Thyroid gland (tissue), 4 donors: ENCODE measurements at places on chromosomes 2 and 18. TPM values are rescaled to one million over a fixed set of nuclear protein-coding genes. Genes with fewer than 3 reads are reported as not detected.
A peak's percentile ranks its signal among the peaks of the same experiment; 100 is the strongest.

DNA sequence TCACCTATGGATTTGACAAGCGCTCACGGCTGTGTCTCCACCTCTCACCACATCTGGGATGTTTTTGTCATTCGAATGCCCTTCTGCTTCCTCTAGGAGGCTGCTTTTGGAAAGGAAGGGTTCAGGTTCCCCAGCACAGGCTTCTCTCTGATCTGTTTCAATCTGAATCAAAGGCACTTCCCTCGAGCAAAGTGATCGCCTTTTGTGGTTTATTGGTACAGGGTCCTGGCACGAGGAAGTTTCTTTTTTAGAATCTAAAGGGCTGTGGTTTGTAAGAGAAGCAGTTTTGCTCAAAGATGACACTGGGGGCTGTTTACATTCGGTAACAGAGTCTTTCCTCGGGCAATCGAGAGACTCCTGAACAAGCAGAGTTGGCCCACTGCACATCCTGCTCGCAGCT lies 145.0 kb downstream of the DAW1 start:
- H3K27me3 ChIP-seq, result no peaks in the 10 kb centered on the region
- H3K4me3 ChIP-seq, result no peak overlapping the region
- no peak for DNase-seq
- no peaks in the 10 kb centered on the region for H3K36me3 ChIP-seq
- no peak overlapping the region for H3K27ac ChIP-seq

DNA sequence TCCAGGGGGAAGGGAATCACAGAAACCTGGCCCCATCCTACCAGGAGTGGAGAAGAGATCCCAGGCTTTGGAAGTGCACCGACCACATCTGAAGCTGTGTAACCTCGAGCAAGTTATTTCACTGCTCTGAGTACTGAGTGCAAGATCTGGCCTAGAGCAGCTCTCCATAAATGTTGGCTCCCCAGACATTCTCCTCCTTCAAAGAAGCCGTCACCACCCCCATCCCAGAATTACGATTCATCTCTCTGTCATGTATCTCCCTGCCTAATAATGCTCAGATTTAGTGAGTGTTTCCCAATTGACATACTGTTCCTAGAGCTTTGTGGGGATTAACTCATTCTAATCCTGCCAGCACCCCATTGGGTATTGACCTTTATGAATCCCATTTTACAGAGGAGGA lies 51.7 kb downstream of the TNS1 start:
- DNase-seq, result peak; percentile 2
- peak overlapping the region; percentile 90 for H3K27ac ChIP-seq

GRCh38 chr2:56334622-56335021 lies 150.8 kb downstream of the CCDC85A start:
- peaks cover 38% of the 10 kb centered on the region for H3K4me1 ChIP-seq
- DNase-seq, result no peak
- H3K27ac ChIP-seq, result peak overlapping the region; percentile 92
- H3K4me3 ChIP-seq, result no peak overlapping the region
- H3K36me3 ChIP-seq, result no peaks in the 10 kb centered on the region

DNA sequence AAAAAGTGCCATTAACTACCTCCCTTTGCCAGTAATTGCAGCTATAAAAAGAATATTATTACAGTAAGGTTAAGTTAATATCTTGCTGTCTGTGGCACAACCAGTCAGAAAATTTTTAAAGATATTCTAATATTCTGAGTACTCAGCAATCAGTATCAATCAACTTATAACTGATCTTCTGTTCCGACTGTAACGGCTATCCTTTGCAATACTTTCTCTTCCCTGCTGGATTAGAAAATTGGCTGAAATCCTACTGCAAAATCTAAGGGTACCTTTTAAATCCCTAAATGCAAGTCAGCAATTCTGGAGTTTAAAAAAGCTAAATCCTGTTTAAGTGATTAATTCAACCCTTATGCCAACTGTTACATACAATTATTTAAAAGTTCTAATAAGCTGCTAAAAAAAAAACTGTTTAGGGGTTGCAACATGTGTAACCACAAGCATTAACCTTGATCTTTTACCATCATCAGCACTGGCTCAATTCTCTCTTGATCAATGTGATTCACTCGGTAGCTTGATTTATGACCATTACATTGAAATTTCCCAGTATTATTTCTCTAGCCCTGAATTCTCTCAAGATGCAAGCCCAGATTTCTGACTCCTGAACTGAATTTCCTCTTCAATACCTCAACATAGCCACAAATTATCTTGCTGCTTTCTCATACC lies 20.5 kb downstream of the GAREM1 start:
- no peaks in the 10 kb centered on the region for H3K27me3 ChIP-seq
- H3K27ac ChIP-seq, result no peak overlapping the region
- no peak for DNase-seq
- H3K36me3 ChIP-seq, result no peaks in the 10 kb centered on the region
- H3K4me3 ChIP-seq, result no peak overlapping the region

- no peak overlapping the region for H3K4me3 ChIP-seq
- H3K4me1 ChIP-seq, result no peaks in the 10 kb centered on the region
- no peaks in the 10 kb centered on the region for H3K36me3 ChIP-seq
- H3K27ac ChIP-seq, result no peak overlapping the region
- H3K27me3 ChIP-seq, result no peaks in the 10 kb centered on the region
- DNase-seq, result no peak
Observed at GRCh38 chr2:152251811-152252210, 76.2 kb upstream of the STAM2 start.

GRCh38 chr2:17752892-17753802 lies 463 bp downstream of the SMC6 start:
- H3K27ac ChIP-seq, result peak overlapping the region; percentile 99
- no peaks in the 10 kb centered on the region for H3K36me3 ChIP-seq
- peak overlapping the region; percentile 77 for H3K4me3 ChIP-seq
- peak; percentile 66 for DNase-seq
- peaks cover 16% of the 10 kb centered on the region for H3K4me1 ChIP-seq
- H3K27me3 ChIP-seq, result no peaks in the 10 kb centered on the region

DNA sequence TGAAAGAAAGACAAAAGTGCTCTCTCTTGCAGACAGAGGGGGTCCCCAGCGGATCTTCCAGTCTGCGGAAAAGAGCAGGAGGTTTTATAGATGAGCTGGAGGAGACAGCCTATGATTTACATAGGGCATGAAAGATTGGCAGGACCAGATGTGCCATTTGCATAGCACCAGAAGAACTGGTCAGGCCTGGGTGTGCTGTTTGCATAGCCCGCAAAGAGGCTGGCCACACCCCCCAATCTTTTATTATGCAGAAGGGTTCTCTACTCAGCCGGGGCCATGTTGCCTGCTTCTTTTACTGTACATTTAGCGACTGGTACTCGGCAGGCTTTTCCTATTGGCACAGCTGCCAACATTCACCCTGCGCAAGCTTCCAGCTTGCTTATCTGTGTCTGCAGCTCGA lies 317.6 kb downstream of the GALR1 start:
- no peaks in the 10 kb centered on the region for H3K27me3 ChIP-seq
- no peak overlapping the region for H3K27ac ChIP-seq
- no peak for DNase-seq
- no peaks in the 10 kb centered on the region for H3K4me1 ChIP-seq
- no peaks in the 10 kb centered on the region for H3K36me3 ChIP-seq
- no peak overlapping the region for H3K4me3 ChIP-seq

- no peaks in the 10 kb centered on the region for H3K36me3 ChIP-seq
- H3K27me3 ChIP-seq, result no peaks in the 10 kb centered on the region
- DNase-seq, result peak; percentile 55
- H3K4me1 ChIP-seq, result peaks cover 17% of the 10 kb centered on the region
Observed at GRCh38 chr2:119439574-119440500, 8.2 kb downstream of the TMEM37 start.

DNA sequence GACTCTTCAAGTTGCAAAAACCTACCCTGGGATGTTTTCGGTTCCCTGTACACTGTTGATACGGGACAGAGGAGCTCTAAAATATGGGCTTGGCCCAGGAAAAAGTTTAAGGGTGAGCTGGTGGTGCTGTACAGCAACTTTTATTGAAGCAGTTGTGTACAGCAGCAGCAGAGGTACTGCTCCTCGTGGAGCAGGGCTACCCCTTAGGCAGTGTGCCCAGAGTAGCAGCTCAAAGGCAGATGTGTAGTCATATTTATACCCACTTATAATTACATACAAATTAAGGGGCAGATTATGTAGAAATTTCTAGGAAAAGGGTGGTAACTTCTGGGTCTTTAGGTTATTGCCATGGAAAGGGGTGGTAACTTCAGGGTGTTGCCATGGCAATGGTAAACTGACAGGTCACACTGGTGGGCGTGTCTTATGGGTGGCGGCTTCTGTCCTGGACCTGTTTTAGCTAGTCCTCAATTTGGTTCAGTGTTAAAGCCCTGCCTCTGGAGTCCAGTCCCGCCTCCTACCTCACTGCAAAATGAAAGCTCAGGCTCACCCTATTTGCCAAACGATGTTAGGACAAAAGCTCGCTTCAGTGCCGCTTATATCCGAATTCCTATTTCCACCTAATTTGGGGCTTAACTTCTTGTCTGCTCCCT lies 203.2 kb downstream of the ETAA1 start:
- no peak overlapping the region for H3K27ac ChIP-seq
- H3K27me3 ChIP-seq, result no peaks in the 10 kb centered on the region
- H3K36me3 ChIP-seq, result no peaks in the 10 kb centered on the region
- no peak for DNase-seq
- no peak overlapping the region for H3K4me3 ChIP-seq

DNA sequence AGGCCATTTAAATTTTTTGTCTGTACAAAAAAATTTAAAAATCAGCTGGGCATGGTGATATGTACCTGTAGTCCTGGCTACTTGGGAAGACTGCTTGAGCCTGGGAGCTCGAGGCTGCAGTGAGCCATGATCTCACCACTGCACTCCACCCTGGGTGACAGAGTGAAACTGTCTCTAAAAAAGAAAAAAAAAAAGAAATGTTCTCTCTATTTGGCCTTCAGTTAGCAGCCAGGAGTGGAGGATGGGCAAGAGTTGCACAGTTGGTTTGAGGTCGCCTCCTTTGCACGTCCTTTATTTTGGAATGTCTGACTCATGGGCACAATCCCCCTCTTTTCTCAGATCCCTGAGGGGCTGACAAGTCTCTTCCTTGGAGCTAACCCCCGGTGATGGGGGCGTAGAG lies 26.3 kb downstream of the ITM2C start:
- DNase-seq, result no peak
- no peaks in the 10 kb centered on the region for H3K27me3 ChIP-seq
- no peak overlapping the region for H3K27ac ChIP-seq
- H3K36me3 ChIP-seq, result no peaks in the 10 kb centered on the region
- peaks cover 8% of the 10 kb centered on the region for H3K4me1 ChIP-seq

REG3G gene
- total RNA-seq, result not detected

DNA sequence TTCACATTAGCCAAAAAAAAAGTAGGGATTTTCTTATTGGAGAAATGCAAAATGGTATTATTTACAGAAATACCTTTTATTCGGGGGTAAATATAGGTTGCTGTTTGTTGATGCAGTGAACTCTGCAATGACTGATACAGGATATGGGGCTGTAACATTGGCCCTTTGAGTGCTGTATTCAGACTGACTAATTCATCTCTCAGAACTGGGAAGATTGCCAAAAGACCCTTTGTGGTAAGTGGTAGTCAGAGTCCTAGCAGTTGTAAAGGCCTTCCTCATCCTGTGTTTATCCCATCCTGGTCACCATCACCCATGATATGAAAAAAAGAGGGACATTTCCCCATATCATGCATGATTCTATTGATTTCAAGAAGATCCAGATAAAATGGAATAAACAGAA lies 14.0 kb upstream of the DCC start:
- H3K36me3 ChIP-seq, result no peaks in the 10 kb centered on the region
- H3K27ac ChIP-seq, result no peak overlapping the region
- no peaks in the 10 kb centered on the region for H3K27me3 ChIP-seq
- no peak for DNase-seq

GRCh38 chr2:215332872-215333595 lies 21.2 kb downstream of the ATIC start:
- H3K27me3 ChIP-seq, result no peaks in the 10 kb centered on the region
- no peak for DNase-seq
- H3K27ac ChIP-seq, result no peak overlapping the region

DNA sequence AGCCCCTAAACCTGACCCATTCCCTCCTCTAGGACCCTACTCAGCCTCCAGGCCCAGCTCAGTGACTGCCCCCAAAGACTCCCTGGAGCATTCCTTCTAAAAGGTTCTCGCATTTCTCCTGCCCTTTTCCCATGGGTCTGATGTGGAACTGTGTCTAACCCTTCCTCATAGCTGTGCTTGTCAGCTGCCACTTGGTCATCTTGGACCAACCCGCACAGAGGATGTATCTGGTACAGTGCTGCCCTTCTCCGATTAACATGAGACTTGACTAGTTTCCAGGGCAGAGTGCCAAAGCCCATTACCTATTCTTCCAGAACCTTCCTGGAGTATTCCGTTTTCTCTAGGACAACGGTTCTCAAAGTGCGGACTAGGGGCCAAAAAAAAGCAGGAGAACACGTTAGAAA lies 518 bp upstream of the NFU1 start:
- H3K27ac ChIP-seq, result peak overlapping the region; percentile 88
- peak overlapping the region; percentile 43 for H3K4me3 ChIP-seq

DNA sequence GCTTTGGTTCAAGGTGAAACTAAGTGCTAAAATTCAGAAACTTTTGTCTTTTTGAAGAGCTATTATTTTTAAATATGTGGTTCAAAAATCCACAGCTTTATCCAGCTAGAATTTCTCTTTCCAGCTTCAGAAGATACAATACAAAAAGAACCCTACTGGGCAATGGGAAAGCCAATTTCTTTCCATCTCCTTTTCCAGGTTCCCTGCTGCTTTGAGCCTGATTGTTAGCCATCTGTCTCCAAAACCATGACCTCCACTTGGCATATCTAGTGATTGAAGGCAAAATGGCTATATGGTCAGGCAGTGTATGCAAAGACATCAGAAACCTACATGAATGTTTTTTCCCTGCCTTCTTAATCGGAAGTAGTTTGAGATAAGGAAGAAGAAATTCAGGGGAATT lies 134.1 kb downstream of the KCNH7 start:
- no peaks in the 10 kb centered on the region for H3K27me3 ChIP-seq
- no peak for DNase-seq
- H3K4me1 ChIP-seq, result peaks cover 3% of the 10 kb centered on the region
- no peak overlapping the region for H3K4me3 ChIP-seq

GRCh38 chr2:159066541-159067156 lies 98.2 kb downstream of the TANC1 start:
- peaks cover 65% of the 10 kb centered on the region for H3K4me1 ChIP-seq
- DNase-seq, result no peak
- no peaks in the 10 kb centered on the region for H3K27me3 ChIP-seq
- H3K4me3 ChIP-seq, result no peak overlapping the region
- peak overlapping the region; percentile 73 for H3K27ac ChIP-seq

MAL gene
- 16.1 TPM for total RNA-seq

ST8SIA5 gene
- 1.2 TPM for total RNA-seq

GRCh38 chr2:233429175-233429897 lies 75.0 kb downstream of the DGKD start:
- no peaks in the 10 kb centered on the region for H3K36me3 ChIP-seq
- no peak for DNase-seq
- no peak overlapping the region for H3K27ac ChIP-seq
- H3K4me1 ChIP-seq, result peaks cover 3% of the 10 kb centered on the region

GRCh38 chr2:189115126-189115525 lies 64.4 kb downstream of the COL5A2 start:
- no peak overlapping the region for H3K27ac ChIP-seq
- no peaks in the 10 kb centered on the region for H3K27me3 ChIP-seq
- no peak for DNase-seq
- H3K36me3 ChIP-seq, result no peaks in the 10 kb centered on the region
- no peak overlapping the region for H3K4me3 ChIP-seq
- no peaks in the 10 kb centered on the region for H3K4me1 ChIP-seq
